ENCODE measurements at places on chromosomes 12 and 14. TPM values are rescaled to one million over a fixed set of nuclear protein-coding genes. Genes with fewer than 3 reads are reported as not detected.
A peak's percentile ranks its signal among the peaks of the same experiment; 100 is the strongest.

DNA sequence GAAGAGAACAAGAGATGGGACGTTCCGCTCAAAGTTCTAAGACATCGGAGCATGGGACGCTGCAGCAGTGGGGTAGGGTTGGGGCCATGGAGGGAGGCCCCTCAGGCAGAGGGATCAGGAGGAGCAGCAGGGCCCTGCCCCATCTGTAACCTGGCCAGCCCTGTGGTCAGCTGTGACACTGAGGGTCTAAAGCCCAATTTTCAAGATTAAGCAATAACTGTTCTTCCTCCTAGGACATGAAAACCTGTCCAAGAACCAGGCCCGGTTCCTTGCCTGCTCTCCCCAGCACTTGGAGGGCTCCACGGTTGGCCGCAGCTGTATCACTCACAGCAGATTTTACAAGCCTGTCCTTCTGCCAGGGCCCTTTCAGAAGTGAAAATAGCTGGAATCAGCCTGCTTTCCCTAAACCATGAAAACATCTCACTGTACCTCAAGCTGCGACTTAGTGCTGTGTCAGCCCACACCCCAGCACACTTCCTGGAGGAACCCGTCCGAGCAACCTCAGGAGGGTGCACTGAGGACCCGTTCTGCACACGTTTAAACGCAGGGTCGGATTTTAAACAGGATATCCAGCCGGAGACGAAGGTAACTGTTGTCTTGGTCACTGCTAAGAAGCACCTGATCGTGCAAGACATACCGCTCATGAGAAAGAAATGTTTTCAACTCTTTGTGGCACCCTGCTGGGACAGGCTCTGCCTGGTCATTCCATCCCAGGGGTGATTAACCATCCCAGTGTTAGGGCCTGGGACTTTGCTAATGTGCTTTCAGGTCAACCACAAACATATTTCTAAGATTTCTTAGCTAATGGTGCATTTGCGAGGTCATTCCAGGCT is 201.9 kb upstream of the DIO3 start:
- no peak overlapping the region for H3K27ac ChIP-seq
- H3K36me3 ChIP-seq = no peaks in the 10 kb centered on the region
- peaks cover 5% of the 10 kb centered on the region for H3K4me1 ChIP-seq
- H3K27me3 ChIP-seq = peaks cover 29% of the 10 kb centered on the region
- no peak overlapping the region for H3K4me3 ChIP-seq

KCNMB4 gene
- 13.1 TPM for total RNA-seq

GRCh38 chr12:22634883-22635282 is 9.9 kb downstream of the ETNK1 start:
- H3K27me3 ChIP-seq = no peaks in the 10 kb centered on the region
- no peak overlapping the region for H3K4me3 ChIP-seq
- H3K36me3 ChIP-seq = peaks cover 28% of the 10 kb centered on the region
- no peak overlapping the region for H3K27ac ChIP-seq
- H3K4me1 ChIP-seq = peaks cover 5% of the 10 kb centered on the region
- no peak for DNase-seq

- peaks cover 66% of the 10 kb centered on the region for H3K36me3 ChIP-seq
- H3K4me1 ChIP-seq = no peaks in the 10 kb centered on the region
- no peaks in the 10 kb centered on the region for H3K27me3 ChIP-seq
- H3K4me3 ChIP-seq = no peak overlapping the region
Observed at GRCh38 chr14:99432485-99432884, 48.2 kb downstream of the SETD3 start.

DNA sequence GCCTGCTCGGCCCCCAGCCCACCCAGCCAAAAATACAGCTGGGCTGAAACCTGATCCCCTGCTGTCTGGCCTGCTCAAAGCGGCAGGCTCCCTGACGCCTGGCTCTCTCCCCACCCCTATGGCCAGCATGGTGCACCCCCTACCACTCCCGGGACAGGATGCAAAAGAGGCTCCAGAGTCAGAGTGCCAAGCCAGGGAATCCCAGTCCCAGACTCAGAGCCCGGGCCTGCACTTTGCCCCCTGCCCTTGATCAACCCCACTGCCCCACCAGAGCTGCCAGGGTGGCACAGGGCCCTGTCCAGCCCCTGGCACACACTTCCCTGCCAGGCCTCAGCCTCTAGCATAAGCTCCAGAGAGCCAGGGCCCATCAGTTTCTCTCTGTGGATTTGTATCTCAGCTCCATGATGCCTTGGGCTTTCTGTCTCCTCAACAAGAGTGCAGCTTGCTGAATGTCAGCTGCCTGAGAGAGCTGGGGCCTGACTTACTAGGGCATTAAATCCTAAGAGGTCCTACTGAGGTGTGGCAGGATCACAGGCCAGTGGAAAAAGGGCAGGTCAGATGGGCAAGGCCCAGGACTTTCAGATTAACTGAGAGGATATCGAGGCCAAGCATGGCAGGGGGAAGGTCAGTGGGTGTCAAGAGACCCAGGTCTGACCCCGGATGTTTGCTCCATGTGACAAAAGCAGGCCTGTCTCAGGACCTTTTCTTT is 13.9 kb downstream of the ACVRL1 start:
- H3K4me1 ChIP-seq = peaks cover 6% of the 10 kb centered on the region
- no peak overlapping the region for H3K27ac ChIP-seq
- H3K36me3 ChIP-seq = no peaks in the 10 kb centered on the region
- no peaks in the 10 kb centered on the region for H3K27me3 ChIP-seq
- no peak overlapping the region for H3K4me3 ChIP-seq
- peak; percentile 78 for DNase-seq

DNA sequence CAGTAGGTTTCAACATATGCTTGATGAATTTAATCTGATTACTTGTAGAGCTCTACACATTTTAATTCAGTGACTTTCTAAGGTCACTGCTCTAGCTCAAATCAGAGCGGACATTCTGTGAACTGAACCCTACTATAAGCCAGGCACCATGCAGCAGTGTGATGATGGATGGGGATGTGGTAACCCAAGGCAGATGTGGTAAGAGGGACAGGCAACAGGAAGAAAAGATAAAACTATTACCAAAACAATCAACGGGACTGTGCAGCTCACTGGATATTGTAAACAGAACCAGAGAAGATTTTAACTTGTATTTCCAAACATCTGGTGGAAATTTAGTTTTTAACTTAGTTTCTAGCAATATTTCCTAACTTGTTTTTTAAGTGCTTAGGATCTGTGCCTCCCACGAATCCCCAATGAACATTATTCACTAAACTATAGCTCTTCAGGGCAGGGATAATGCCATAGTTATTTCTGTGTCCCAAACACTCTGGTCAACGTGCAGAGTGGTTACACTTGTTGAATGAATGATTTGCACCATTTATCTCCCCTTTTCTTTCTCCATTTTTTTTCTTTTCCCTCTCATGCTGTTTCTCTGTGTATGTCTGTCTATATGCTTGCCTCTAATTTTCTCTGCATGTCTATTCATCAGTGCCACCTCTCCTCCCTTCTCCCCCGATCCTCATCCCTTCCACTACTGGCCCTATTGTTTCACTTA is 3.0 kb downstream of the ERO1A start:
- no peaks in the 10 kb centered on the region for H3K4me1 ChIP-seq
- DNase-seq = no peak
- H3K27ac ChIP-seq = no peak overlapping the region

TESPA1 gene
- not detected for total RNA-seq

DNA sequence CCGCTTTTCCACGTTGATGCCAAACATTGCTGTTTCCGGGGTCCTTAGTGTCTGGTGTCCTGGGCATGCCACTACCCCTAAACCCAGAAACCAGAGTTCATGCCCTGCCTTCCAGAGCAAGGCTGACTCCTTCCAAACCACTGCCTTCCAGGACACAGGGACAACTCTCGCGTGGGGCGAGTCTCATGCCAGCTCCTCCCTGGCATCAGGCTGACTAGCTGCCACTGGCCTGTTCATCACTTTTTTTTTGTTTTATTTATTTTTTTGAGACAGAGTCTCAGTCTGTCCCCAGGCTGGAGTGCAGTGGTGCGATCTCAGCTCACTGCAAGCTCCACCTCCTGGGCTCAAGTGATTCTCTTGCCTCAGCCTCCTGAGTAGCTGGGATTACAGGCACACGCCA is 4.8 kb downstream of the SETD1B start:
- peaks cover 36% of the 10 kb centered on the region for H3K36me3 ChIP-seq
- no peak for DNase-seq
- H3K27me3 ChIP-seq = no peaks in the 10 kb centered on the region
- no peak overlapping the region for H3K27ac ChIP-seq
- H3K4me1 ChIP-seq = peaks cover 4% of the 10 kb centered on the region
- H3K4me3 ChIP-seq = no peak overlapping the region

DNA sequence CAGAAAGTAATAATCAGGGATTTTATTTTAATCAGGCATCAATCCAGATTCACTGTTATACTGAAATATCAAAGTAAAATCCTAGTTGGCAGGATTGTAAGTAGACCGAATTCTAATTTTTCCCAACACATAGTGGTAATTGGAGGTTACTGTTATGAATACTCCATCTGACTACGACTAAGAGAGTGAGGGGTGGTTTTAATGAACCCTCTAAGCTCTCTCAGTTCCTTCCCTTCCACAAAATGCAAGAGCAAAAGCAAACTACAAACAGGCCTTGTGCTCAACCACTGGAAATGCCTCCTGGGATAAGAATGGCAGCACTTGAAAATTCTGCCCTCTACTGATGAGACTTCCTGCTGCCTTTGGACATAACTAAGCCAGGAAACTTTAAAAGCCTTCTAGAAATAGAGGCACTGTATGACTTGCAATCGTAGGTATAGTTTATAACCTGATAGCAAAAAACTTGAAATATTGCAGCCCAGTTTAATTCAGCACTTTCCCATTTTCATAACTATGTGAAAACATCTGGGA is 184.8 kb downstream of the SLC16A7 start:
- DNase-seq = peak; percentile 72
- H3K27me3 ChIP-seq = no peaks in the 10 kb centered on the region

DNA sequence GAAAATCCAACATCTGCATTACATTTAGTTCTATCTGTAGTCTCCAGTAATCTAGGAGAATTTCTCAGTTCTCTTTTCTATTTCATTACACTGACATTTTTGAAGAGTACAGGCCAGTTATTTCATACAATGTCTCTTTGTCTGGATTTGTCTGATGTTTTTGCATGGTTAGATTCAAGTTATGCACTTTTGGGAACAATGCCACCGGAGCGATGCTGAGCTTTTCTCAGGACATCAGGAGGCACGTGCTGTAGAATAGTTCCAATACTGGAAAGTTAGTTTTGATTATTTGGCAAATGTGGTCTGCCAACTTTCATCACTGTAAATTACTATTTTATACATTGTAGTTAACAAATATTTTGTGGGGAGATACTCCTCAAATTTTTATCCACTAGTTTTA is 43.1 kb downstream of the ALDH1L2 start:
- H3K27me3 ChIP-seq = no peaks in the 10 kb centered on the region
- H3K36me3 ChIP-seq = no peaks in the 10 kb centered on the region
- no peak overlapping the region for H3K27ac ChIP-seq
- H3K4me3 ChIP-seq = no peak overlapping the region
- H3K4me1 ChIP-seq = no peaks in the 10 kb centered on the region

- H3K4me1 ChIP-seq = no peaks in the 10 kb centered on the region
- no peaks in the 10 kb centered on the region for H3K27me3 ChIP-seq
- no peak overlapping the region for H3K27ac ChIP-seq
- H3K36me3 ChIP-seq = no peaks in the 10 kb centered on the region
Observed at GRCh38 chr14:39877577-39878190, 445.5 kb upstream of the FBXO33 start.

VWF gene
- total RNA-seq = 280 TPM

GRCh38 chr12:5070090-5070489 is 26.4 kb downstream of the KCNA5 start:
- peaks cover 18% of the 10 kb centered on the region for H3K4me1 ChIP-seq
- H3K36me3 ChIP-seq = no peaks in the 10 kb centered on the region
- DNase-seq = peak; percentile 66
- no peak overlapping the region for H3K4me3 ChIP-seq

DNA sequence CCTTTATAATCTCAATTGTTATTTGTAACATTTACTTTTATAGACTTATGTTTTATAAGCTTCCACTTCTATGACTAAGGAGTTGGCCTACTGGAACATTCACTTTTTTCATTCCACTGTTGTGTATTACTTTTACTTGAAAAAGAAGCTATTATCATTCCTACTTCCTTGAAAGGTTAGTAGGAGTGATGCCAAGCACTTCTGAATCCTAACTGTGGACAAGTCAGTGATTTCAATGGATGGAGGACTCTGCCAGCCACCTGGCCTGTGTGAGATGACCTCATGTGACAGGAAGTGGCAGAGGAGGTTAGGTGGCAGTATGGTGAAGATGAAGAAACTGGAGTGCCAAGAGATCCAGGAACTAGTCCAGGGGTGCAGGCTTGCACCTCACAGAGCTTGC is 46.0 kb downstream of the TECPR2 start:
- H3K27me3 ChIP-seq = no peaks in the 10 kb centered on the region
- H3K27ac ChIP-seq = no peak overlapping the region
- DNase-seq = no peak
- no peaks in the 10 kb centered on the region for H3K4me1 ChIP-seq

GRCh38 chr14:24952851-24953666 is 96.9 kb downstream of the STXBP6 start:
- DNase-seq = peak; percentile 83
- no peaks in the 10 kb centered on the region for H3K27me3 ChIP-seq
- no peak overlapping the region for H3K4me3 ChIP-seq
- H3K4me1 ChIP-seq = no peaks in the 10 kb centered on the region

GRCh38 chr12:127515941-127516340 is 751.0 kb upstream of the TMEM132C start:
- no peaks in the 10 kb centered on the region for H3K36me3 ChIP-seq
- H3K4me1 ChIP-seq = no peaks in the 10 kb centered on the region
- DNase-seq = no peak

- H3K4me1 ChIP-seq = peaks cover 17% of the 10 kb centered on the region
- H3K4me3 ChIP-seq = no peak overlapping the region
- H3K27ac ChIP-seq = no peak overlapping the region
- H3K27me3 ChIP-seq = no peaks in the 10 kb centered on the region
Observed at GRCh38 chr12:93059925-93060665, 131.0 kb upstream of the EEA1 start.

FAM90A1 gene
- total RNA-seq = 0.40 TPM

DNA sequence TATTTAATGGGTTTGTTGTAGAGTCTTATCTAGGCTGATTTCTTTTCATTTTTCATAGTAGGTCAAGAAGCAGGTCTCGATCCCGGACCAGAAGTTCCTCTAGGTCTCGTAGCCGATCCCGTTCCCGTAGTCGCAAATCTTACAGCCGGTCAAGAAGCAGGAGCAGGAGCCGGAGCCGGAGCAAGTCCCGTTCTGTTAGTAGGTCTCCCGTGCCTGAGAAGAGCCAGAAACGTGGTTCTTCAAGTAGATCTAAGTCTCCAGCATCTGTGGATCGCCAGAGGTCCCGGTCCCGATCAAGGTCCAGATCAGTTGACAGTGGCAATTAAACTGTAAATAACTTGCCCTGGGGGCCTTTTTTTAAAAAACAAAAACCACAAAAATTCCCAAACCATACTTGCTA is 4.2 kb downstream of the SRSF5 start:
- no peak overlapping the region for H3K4me3 ChIP-seq
- H3K27me3 ChIP-seq = no peaks in the 10 kb centered on the region
- peak; percentile 44 for DNase-seq
- H3K4me1 ChIP-seq = peaks cover 6% of the 10 kb centered on the region

ACSM4 gene
- total RNA-seq = 15.3 TPM

- H3K4me1 ChIP-seq = no peaks in the 10 kb centered on the region
- no peaks in the 10 kb centered on the region for H3K36me3 ChIP-seq
- H3K27me3 ChIP-seq = peaks cover 3% of the 10 kb centered on the region
Observed at GRCh38 chr12:115437061-115437567, 753.1 kb upstream of the TBX3 start.
